ENCODE measurements at places on chromosomes 12 and 14.

- DNase-seq = peak; percentile 61
These were observed 4.1 kb downstream of the CLEC2D start for GRCh38 chr12:9673404-9674225.

- no peak for DNase-seq
These were observed 64.4 kb upstream of the OSBPL8 start for GRCh38 chr12:76623931-76624330.

DNA sequence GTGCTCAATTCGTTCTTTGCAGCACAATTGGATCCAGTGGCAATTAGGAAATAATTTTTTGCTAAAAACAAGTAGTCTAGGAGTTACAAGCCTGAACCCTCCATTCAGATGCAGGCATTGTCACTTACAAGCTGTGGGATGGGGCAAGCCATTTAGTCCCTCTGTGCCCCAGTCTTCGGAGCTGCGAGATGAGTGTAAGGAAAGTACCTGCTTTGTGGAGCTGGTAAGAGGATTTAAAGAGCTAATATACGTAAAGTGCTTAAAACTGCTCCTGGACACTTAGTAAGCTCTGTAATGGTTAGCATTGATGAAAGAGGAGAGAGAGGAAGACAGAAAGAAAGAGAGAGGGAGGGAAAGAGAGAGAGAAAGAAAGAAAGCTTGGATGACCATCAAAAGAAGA, 112.5 kb downstream of the LGMN start:
- DNase-seq = no peak

GRCh38 chr12:10453156-10453555, at the start of gene KLRC1:
KLRC1 (minus strand) TSS chr12:10453377; CDS start chr12:10451156, 2,221 bp downstream.
- DNase-seq = no peak

GRCh38 chr12:72293701-72294100, 21.5 kb downstream of the TRHDE start:
- DNase-seq = no peak

DNA sequence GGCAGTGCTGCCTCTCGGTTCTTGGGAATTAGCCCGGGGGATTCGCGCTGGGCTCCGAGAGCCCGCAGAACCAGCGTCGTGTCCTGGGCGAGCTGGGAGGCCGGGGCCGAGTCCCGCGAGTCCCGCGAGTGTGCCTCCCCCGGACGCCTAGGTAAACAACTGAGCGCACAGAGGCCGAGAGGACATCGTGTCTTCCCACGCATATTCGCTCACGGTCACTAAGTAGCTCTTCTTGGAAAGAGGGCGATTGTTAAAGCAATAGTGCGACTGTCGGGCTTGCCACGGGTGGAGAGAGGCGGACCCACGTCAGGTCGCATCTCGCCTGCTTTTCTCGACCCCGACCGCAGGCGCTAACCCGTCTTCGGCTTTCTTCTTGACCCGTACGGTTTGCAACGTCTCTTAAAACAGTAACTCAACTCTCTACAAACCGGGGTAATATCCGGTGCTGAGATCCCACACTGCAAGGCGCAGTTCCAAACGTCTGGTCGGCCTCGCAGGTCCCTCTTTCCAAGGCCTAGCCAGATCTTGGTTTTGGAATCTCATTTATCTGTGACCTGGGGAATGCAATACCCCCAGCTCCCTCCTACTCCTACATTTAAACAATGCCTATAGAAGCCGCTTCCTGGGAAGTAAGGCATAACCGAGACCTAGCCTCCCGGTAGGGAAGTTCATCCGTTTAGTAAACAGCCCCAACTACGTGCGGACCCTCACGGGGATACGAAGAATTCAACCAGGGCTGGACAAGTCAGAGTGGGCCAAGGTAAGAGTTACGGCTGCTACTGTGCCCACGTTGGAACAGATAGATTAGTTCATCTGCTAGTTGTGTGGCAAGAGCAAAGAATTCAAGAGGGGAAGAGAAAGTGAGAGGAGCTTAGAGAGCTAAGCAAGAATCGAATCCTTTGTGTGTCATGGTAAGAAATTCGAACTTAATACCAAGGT, 736 bp upstream of the PHLDA1 start:
- no peak for DNase-seq

DNA sequence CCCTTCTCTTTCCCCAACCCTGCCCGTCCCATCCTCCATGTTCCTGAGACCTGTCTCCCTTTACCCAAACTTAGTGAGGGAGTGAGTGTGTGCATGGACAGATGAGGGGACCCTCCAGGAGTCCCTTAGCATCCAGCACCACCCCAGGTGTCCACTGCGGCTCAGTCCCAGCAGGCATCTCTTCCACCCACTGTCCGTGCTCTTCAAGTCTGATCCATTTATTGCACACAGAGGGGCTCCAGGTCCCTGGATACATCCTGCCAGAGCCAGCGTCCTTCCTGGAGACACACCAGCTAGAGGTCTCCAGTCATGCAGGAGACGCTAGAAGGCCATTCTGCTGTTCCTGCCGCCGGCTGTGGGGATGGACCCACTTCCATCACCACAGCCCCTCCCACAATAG, 239.2 kb downstream of the ADGRD1 start:
- no peak for DNase-seq

- DNase-seq = no peak
These were observed 1.7 kb downstream of the KCNH3 start for GRCh38 chr12:49540229-49541139.

- no peak for DNase-seq
These were observed 21.7 kb downstream of the SLC38A4 start for GRCh38 chr12:46804054-46804453.

- peak; percentile 0 for DNase-seq
These were observed 796.4 kb downstream of the AACS start for GRCh38 chr12:125861299-125862281.

GRCh38 chr12:47293406-47293805, 213.6 kb upstream of the AMIGO2 start:
- no peak for DNase-seq

DNA sequence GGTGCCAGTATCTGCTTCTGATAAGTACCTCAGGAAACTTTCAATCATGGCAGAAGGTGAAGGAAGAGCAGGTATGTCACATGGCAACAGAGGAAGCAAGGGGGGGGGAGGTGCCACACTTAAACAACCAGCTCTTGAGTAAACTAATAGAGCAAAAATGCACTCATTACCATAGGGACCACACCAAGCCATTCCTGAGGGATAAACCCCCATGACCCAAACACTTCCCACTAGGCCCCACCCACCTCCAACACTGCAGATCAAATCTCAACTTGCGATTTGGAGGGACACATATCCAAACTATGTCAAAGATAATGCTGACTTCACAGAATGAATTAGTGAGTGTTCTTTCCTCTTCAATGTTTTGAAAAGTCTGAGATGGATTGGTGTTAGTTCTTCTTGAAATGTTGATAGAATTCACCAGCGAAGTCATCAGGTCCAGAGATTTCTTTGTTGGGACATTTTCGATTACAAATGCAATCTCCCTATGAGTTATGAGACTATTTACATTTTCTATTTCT, 16.6 kb downstream of the TFCP2 start:
- no peak for DNase-seq

GRCh38 chr12:23704992-23705943, 244.2 kb downstream of the SOX5 start:
- DNase-seq = no peak

DNA sequence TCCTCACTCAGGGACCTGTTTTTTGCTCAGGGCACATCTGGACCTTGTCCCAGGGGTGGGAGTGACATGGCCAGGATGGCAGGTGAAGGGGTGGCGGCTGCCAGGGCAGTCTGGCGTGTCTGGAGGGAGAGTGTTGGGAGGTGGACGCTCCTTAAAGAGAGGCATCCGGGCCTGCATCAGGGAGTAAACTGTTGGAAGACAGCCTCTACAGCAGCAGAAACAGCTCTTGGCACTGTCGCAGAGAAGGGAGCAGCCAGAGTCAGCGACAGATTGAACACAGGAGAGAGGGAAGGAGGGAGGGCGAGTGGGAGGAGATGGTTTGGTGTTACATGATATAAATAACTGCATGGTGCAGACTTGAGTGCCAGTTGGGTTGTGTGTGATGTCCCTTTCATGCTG, 52.8 kb downstream of the IGF1 start:
- no peak for DNase-seq

- no peak for DNase-seq
These were observed 98.8 kb downstream of the TMEM132C start for GRCh38 chr12:128365651-128366231.

DNA sequence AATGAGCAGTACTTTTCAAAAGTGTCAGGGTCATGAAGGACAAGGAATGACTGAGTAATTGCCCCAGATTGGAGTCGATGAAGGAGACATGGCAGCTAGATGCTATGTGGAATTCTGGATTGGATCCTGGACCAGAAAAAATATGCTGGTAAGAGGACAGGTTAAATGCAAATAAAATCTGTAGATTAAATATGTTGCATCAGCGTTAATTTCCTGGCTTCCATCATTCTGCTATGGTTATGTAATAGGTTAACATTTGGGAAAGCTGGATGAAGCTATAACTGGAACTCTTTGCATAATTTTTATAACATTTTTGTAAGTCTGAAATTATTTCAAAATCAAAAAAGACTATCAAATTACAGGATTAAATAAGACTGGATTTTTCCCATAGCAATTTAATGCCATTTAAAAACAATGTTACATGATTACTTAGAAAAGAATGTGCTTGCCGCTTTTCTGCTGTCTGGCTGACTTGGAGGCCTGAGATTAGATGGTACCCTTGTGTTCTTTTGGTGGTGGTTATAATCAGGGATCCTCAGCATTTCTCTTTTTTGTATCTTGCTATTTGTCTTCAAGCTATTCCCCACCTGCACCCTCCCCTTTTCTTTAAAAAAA, 65.1 kb downstream of the FBXW8 start:
- no peak for DNase-seq

GRCh38 chr12:39431002-39431796, 11.7 kb downstream of the KIF21A start:
- DNase-seq = no peak

DNA sequence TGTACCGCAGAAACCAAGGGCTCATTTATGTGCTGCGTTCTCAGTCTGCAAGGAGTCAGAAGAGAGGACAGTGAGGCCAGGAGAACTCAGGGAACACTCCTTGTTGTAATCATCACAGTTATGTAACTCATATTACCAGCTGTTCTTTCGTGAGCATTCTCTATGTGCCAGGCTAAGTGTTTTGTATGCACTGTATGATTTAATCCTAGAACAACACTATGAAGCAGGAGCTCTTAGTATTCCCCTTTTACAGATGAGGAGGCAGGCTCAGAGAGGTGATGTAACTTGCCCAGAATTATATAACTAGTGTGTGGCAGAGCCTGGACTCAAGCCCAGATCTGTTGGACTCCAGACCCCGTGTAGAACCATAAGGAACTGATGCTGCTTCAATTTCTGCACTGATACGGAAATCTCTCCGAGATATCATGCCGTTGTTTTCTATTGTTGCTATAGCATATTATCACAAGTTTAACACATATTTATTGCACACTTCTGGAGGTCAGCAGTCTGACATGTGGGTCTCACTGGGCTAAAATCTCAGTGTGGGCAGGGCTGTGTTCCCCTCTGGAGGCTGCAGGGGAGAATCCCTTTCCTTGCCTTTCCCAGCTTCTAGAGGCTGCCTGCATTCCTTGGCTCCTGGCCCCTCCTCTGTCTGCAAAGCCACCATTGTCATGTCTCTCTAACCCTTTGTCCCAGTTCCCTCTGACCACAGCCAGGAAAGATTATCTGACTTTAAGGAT, 16.3 kb upstream of the CD9 start:
- DNase-seq = no peak

DNA sequence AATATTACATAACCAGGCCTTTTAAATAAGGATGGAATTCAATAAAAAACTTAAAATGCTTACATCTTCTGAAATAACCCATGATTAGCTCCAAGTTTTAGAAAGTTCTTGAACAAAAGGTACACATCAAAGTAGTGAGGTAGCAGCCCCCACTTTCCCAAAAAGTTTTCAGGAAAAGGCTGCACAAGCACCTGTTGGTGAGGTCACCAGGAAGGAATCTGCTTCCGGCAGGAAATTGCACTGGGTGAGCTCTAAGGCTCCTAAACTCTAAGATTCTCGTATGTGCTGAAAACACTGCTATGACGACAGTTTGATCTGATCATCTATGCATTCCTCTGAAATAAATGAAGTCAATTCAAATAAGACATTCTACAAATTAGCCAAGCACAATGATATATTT, 34.3 kb upstream of the TTC7B start:
- no peak for DNase-seq

DNA sequence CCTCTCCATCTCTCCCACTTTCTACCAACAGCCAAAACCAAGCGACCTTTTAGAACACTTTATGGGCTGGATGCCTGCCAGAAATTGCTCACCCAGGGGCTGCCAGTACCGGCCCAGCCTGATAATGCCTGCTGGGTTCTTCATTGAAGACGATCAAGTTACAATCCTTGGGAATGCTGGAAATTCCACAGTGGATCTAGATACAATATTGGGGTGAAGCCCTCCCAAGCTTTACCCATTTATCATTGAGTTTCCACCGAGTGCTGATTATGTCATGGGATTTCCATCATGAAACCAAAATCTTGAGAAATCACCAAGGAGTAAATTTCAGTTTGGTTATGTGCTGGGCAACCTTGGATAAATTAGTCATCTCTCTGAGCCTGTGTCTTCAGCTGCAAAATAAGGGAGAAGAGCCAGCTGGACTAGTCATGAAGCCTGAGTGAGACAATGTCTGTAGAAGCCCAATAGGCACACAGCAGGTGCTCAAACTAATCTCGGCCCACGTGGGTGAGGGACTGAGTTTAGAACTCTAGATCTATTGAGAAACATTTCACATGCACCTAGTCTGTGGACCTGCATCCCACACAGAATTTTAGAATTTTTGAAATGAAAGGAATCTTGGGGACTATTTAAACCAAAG, 75.5 kb upstream of the CLMN start:
- DNase-seq = no peak

DNA sequence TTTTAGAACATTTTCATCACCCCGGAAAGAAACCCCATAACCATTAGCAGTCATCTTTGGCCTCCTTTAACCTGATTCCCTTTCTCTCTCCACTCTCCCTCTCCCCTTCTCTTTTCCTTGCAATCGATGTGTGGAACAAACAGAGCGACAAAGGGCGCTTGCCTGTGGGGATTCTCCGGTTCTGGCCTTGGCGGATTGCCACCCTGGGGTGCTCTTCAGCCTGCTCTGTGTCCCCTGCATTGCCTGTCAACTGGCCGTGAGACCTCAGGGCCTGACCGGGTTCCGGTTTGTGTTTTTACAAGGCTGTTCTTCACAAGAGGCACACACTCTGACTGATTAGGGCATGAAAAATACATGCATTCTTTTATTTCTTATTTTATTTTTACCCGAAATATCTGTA, 27.8 kb downstream of the LRTM2 start:
- DNase-seq = no peak

- no peak for DNase-seq
These were observed 114.8 kb upstream of the DIO3 start for GRCh38 chr14:101446387-101446969.

GRCh38 chr14:61562321-61563161, 132.8 kb upstream of the HIF1A start:
- no peak for DNase-seq

DNA sequence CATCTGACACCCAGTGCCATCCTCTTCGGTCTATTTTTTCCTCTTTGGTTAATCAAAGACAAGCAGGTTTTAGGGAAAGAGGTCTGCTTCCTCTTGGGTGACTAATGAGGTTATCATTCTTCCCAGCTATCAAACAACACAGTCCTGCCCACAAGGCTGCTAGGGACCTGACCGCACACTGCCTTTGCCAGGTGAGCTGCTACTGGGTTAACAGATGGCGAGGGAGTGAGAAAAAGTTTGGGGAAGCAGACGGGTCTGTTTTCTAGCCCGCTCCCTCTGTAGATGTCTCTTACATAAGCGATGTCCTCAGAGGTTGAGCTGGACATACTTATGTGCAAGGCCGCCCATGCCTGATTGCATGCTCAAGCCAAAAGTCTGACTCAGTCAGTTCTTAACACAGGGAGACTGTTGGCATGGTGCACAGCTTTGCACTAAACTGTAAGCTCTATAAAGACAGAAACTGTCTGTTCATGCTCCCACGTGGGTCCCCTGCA, 94.1 kb downstream of the SLC15A4 start:
- no peak for DNase-seq

Measured in stimulated activated CD4-positive, alpha-beta T cell treated with anti-CD3 and anti-CD28 coated beads, Interleukin-4, amount 100 ng/mL, for 48 hours (primary cell).